ENCODE measurements at places on chromosomes 7 and 10. TPM values are rescaled to one million over a fixed set of nuclear protein-coding genes. Genes with fewer than 3 reads are reported as not detected.

GRCh38 chr7:155533827-155534690, 12.3 kb downstream of the CNPY1 start:
- peak; percentile 64 for DNase-seq

DNA sequence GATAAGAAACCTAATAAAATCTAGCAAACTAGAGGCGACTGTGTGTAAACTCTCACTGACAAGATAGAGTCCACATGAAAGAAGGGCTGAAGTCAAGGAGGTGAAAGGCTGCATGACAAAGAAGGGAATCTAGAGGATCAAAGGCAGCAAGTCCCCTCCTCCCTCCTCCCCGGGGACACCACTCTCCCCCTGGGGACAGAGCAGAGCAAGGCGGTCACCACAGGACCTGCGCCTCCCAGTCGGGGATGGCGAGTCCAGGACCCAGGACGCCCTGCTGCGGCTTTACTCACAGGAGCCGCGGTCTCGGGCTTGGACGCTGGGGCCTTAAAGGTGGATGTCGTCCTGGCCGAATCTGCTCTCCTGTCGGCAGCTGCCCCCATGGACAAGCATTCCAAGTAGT, 22.4 kb downstream of the BRI3 start:
- DNase-seq: no peak

DNA sequence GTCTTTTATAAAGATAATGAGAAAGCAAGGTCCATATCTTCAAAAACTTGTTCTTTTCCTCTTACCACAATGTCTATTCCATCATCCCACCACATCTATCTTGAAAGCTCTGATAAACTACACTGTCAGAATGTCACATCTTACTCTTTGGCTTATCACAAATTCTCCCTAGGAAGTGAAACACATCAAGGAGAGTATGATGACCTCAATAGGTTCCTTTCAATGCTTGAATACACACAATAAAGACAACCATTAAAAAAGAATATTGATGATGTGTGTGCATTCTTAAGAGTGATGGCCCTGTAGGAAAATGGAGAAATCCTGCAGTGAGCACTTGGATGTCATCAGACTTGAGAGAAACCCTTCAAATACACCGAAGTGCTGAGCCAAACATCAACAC, 918.1 kb upstream of the SORCS1 start:
- no peak for DNase-seq

GRCh38 chr10:62917475-62918238, 101.5 kb upstream of the EGR2 start:
- DNase-seq: no peak

GRCh38 chr7:1233333-1234048, 819 bp downstream of the UNCX start:
- DNase-seq: no peak

DNA sequence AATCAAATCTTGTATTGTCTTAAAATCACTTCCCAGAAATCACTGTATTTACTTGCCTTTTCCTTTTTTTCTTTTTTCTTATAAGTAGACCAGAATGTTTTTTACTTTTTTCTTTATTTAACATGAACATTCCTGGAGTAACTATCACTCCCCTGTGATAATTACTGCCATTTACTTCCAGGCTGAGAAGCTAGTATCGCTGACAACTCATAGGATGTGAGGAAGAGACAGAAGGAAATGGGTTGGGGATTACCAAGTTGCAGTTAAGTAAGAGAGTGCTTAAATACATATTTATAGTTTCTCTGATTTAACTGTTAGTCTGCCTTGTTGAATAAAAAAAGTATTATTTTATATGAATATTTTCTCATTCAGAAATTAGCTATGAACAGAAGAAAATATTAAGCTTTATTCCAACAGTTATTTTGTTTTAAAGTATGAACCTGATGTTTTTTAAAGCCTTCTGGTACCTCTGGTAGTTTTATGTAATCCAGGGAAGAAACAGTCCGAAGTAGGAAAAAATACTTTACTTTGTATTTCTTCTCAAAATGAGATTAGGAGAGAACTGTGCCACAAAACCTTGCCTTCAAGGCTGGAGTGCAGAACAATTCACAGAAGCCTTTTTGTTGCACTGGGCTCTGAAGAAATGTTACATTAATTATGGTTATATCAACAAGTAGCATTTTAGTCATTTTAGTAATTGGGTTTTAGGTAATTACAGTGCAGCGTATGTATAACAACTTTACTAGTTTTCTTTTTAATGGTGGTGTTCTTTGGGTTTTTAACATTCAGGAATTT, 72.8 kb downstream of the SHOC2 start:
- DNase-seq: no peak

DNA sequence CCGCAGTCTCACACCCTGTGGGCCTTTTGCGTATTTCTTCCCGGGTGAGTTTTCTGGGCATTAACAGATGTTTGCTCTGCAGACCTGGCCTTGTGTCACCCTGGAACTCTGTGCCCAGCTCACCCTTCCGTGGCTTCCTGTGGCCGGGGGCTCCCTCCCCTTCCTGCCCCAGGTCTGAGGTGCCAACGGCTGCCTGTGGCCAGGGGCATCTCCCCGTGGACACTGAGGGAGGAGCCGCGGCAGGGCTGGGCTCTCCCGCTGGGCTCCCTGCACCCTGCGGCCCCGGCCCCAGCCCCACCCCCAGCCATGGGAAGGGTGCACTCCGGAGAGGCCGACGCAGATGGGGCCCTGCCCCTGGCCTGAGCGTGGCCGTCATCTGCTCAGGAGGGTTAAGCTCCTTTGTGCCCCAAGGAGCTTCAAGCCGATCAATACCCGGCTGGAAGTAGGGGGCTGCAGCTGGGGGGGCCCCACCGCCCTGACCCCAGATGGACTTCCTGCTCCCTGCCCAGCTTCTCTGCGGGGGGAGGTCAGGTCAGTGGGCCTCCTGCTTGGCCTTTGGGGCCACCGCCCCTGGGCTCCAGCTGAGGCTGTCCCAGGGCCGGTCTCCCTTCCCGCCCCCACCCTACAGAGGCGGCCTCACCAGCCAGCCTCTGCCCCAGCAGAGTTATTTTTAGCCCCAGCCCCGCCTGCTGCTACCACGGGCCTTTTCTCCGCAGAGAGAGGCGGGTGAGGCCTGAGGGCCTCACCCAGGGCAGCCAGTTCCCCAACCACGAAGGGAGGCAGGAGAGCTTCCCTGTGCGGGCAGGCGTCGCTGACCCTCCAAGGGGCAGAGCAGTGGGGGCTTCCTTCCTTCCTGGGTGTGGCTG, 24.2 kb downstream of the PWWP2B start:
- peak; percentile 62 for DNase-seq

GRCh38 chr10:64033711-64034110, 512.5 kb downstream of the REEP3 start:
- DNase-seq: no peak

DNA sequence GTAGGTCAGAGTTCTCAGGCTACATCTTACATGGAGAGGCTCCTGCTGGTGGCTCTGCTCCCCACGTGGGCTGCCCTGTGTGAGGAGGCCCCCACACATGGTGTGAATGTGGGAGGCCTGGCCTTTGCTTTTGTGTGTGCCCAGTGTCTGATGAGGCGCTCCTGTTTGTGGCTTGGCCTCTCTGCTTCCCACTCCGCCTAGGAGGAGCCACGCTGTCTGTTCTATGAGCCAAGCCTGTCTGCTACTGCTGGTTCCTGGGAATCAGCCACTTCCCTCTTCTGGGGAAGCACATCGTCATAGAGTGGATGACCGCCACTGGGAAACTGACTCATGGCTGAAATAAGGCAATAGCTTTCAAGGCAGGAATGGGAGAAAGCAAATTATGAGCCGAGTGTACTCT, 87.1 kb downstream of the CYP26A1 start:
- DNase-seq: no peak

- DNase-seq: no peak
Measured at GRCh38 chr10:133298466-133298865, 10.2 kb downstream of the TUBGCP2 start.

- DNase-seq: no peak
Measured at GRCh38 chr7:83879063-83879462, 230.1 kb upstream of the SEMA3E start.

DNA sequence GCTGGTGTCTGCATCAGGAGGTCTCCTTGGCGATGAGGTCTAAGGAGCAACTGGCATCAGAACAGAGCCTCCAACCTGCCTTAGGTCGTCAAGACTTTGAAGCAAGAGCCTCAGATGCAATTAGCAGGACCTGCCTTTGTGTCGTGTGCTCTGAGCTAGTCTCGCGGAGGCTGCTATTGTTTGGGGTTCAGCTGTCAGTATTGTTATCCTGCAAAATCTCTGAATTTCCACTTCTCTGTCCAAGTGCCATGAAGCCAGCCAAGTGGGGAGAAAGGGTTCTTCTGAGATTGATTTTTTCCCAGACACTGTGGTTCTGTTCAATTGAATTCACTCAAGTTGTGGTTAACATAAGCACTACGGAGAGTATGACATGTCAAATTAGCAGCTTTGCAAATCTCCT, 78.7 kb downstream of the ADARB2 start:
- no peak for DNase-seq

DNA sequence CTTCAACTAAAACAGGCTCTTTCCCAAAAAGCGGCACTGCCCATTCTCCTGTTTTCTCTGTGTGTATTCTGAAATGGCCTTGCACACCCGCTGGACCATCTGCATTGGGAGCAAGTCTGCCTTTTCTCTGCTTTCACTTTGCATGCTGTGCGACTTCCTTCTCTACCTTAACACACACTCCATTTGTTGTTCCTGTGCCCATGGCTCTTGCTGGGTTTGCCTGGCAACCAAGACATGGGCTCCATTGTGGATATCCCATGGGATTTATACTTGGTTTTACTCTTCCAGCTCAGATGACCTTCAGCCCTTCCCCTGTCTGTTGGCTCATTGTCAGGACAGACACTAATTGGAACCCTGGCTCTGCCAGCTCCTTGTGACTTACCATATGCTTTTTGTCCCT, 465.3 kb downstream of the REEP3 start:
- DNase-seq: no peak

GRCh38 chr10:88966797-88967196, 14.2 kb upstream of the ACTA2 start:
- no peak for DNase-seq

DNA sequence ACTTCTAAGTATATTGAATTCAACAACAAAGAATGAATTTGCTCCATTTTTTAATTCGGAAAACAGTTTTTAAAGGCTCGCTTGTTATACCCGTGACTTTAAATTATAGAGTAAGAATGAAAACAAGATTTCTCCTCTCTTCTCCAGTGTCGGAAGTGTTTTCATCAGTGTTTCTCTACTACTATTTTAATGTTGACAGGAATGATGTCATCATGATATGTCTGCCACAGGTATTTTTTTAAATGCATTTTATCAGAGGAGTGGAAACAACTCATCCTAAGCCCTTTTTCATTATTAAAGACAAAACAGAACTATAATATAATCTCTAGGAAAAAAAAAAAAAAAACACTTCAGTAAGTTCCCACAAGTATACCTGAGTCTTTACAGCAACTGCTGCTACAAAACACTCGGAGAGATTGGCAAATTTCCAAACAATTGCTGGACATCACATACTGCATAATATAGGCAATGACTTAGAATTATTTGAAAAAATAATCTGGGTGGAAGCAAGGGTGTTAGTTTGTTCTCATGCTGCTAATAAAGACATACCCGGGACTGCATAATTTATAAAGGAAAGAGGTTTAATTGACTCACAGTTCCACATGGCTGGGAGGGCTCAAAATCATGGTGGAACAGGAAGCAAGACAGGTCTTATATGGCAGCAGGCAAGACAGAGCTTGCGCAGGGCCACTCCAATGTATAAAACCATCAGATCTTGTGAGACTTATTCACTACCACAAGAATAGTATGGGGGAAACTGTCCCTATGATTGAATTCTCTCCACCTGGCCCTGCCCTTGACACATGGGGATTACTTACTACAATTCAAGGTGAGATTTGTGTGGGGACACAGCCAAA, 4.8 kb upstream of the RNF32 start:
- no peak for DNase-seq

DNA sequence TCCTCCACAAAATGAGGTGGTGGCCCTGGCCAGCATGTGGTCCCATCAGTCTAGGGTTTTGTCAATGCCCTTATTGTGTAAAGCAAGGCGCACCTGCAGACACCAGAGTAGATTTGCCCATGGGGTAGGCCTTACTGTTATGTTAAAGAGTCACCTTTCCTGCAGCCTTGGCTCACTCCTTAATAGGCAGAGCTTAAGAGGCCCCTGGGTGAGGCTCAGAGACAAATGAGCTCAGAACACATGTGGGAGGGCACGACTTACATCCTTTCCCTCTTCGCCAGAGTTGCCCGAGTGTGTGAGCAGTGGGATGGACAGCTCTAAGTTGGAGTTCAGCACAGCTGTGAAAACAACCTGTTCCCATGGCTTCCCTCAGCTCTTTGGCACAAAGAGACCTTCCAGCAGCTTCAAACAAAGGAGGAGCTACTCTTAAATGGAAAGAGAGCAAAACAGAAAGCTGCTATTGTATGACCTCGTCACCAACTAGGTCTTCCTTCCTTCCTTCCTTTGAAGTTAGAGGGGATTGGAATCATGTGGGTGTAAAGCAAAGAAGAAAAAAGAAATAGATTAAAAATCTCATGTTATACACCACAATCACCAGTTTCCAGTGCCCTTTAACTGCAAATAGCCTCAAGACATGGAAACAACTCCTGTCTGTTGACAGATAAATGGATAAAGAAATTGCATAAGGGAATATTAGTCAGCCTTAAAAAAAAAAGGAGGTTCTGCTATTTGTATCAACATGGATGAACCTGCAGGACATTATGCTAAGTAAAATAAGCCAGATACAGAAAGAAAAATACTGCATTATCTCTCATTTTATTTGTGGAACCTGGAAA, 11.9 kb upstream of the XPNPEP1 start:
- DNase-seq: no peak

DNA sequence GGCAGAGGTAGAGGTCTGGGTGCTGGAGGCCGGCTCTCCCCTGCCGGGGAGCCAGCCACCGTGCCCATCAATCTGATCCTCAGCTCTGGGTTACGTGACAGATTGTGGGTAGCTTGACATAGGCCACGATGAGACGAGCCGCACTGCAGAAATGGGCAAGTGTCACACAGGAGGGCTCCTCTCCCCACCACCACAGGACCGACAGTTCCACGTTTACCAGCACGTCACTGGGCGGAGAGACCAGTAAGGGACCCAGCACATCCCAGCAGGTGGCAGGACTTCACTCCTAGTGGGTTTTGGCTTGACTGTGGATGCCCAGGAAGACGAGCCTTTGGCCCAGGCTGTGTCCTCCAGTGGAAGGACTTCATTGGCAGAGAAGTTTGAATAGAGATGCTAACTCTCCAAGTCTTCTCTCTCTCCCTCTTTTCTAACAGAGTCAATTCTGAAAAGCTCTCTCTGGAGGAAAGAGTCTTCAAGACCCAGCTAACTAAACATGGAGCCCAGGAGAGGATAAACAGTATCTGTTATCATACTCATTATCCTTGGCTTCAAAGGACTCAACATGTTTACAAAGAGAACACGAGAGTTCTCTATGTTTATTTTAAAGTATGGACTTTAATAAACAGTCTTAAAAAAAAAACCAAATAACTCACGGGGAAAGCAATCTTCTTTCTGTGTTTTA, 129.3 kb upstream of the JCAD start:
- DNase-seq: no peak

PPP1R3A gene
- not detected for total RNA-seq

DGKB gene
- total RNA-seq: 57.8 TPM

MEST gene
- total RNA-seq: 186 TPM

FZD8 gene
- 8.9 TPM for total RNA-seq

TMEM120A gene
- total RNA-seq: 26.4 TPM

WDFY4 gene
- not detected for total RNA-seq

DPYSL4 gene
- 402 TPM for total RNA-seq

CXCL12 gene
- 2.2 TPM for total RNA-seq

TRIM73 gene
- 11.2 TPM for total RNA-seq

CNOT4 gene
- total RNA-seq: 25.3 TPM

SPDYE16 gene
- total RNA-seq: 0.20 TPM

AKR1C8 gene
- total RNA-seq: not detected

CTAGE15 gene
- total RNA-seq: not detected

GNG11 gene
- 0.56 TPM for total RNA-seq

DLX6 gene
- not detected for total RNA-seq

C10orf53 gene
- 0.25 TPM for total RNA-seq

POLR2J2 gene
- 13.4 TPM for total RNA-seq

KLF14 gene
- not detected for total RNA-seq
